ENCODE measurements at places on chromosomes 6 and 20.

DNA sequence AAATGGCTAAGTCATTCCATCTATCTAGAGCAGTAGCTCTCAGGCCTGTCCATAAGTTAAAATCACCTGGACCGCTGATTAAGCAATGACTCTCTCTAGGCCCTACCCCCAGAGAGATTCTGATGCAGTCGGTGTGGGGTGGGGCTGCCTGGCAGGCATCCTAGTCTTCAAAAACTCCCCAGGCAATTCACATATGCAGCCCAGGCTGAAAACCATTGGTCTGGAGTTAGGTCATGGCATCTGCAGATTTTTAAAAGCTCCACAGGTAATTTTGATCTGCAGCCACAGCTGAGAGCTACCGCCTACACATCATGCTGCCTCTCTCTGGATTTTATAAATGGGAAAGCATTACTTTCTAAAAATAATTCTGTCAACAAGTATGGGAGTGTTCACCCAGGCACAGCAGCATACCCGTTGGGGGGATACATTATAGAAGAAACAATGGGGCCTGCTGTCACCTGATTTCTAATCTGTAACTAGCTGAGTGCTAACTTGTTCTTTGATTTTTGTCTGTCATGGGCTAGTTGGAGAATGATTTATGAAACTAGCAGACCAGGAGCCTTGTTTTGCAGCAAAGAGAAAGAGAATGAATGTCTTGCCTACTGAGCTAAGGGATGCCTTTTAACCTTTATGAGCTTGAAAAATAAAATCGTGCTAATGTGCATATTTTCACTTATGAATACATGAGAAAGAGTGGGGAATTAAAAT lies 44.1 kb upstream of the ATXN1 start:
- DNase-seq, result no peak

GRCh38 chr20:10376270-10377075 lies 57.5 kb downstream of the MKKS start:
- DNase-seq, result no peak

- no peak for DNase-seq
These were observed 223.5 kb downstream of the CDKAL1 start for GRCh38 chr6:20757761-20758160.

GRCh38 chr6:70956451-70957283 lies at the start of gene B3GAT2:
Gene B3GAT2, minus strand, starts transcription at chr6:70957060. Its CDS starts 631 bp downstream, at chr6:70956429.
- no peak for DNase-seq

DNA sequence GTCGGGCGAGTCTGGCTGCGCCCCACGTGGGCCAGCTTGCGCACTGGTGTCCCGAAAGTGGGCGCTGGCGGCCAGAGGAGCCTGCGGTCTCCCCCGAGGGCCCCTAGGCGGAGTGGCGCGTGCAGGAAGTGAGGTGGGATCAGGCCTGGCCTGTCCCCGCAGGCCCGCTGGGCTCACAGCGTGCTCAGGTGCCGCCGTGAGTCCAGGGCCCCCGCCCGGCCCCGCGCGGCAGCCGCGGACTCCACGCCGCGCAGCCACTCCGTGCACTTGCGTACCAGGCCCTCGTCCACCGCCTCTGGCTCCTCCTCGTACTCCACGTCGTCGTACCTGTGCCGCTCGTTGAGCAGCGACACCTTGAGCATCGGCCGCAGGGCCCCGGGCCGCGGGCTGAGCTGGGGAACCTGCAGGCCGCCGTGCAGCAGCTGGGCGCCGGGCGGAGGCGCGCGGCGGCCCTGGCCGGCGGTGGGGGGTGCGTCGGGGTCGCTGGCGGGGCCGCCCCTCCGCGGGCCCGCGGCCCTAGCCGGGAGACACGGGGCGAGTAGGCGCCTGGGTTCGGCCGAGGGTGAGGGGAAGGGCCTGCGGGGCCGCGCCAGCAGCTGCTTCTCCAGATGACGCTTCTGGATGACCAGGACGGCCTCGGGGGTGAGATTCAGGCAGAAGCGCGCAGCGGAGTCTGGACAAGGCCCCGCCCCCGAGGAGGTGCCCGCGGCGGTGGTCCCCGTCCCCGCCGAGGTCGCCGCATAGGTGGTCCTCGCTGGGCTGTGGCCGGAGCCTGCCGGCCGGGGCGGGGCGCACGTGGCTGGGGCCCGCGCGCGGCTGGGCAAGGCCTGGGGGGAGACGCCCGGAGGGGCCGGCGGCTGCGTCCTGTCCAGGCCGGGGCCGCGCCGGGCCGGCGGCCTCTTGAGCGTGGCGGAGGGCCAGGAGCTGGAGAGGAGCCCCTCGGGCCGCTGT lies 835 bp downstream of the PRR18 start:
- no peak for DNase-seq

GRCh38 chr20:49432550-49432949 lies 49.9 kb downstream of the KCNB1 start:
- DNase-seq, result no peak

- DNase-seq, result no peak
These were observed 128.2 kb upstream of the SIM1 start for GRCh38 chr6:100592929-100593328.

All from inflammatory macrophage (primary cell).